ENCODE measurements at places on chromosomes 12 and 14.

DNA sequence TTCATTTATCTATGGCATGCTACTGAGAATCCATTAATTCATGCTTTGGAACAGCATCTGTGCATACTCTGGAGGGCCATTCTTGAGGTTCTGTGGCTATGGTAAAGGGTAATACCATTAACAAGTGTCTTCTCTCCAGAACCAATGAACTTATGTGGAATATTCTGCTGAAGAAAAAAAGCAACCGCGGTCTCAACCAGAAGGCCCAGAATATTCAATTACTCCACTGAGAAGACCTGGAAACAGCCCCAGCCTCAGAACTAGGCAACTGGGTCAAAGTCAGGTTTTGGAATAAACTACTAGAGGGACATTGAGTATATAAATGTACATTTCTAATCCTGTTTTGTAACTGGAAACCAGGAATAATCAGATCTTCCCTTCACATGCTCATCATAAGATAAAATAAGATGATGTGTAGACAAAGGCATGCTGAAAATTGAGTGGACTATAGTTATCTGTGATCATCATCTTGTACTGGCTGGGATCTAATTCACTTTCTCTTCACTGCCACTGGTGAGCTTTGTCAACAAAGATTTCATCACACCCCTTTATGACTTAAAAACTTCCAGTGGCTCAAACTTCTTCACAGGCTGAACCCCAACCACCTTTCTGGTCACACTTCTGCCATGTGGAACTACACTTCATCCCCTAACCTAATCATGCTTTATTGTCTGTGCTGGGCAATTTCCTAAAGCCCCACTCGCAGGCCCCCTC is 6.0 kb downstream of the SPTB start:
- no peak for DNase-seq

- no peak for DNase-seq
Observed at GRCh38 chr14:88695870-88696269, 96.9 kb downstream of the EML5 start.

- DNase-seq, result no peak
Observed at GRCh38 chr12:15318841-15319240, 3.5 kb upstream of the PTPRO start.

DNA sequence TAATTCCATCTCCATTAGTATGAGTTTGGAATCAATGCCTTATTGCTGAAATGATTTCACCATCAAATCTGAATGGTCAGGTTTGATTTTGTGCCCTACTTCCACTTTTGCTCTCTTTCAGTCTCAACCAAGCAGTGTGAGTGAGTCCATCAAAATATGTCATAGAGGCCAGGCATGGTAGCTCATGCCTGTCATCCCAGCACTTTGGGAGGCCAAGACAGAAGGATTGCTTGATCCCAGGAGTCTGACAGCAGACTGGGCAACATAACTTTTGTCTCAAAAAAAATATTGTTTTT is 22.0 kb upstream of the HSP90B1 start:
- DNase-seq, result no peak

GRCh38 chr12:59431266-59431665 is 164.6 kb upstream of the SLC16A7 start:
- no peak for DNase-seq

DNA sequence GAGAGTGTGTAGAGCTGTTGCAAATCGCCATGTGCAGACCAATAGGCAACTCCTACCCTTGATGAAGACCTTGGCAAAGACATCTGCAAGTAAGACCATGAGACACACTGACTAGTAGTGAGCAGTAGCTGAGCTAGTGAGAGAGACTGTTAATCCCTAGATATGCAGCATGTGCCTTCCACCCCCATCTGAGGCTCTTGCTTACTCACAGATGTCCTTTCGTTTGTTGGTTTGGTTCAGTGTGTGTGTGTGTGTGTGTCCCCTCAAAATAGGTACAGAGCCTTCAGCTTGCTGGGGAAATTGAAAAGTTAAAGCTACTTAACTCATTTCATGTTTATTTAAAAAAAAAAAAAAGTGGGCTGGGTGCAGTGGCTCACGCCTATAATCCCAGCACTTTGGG is 37.6 kb downstream of the MYF5 start:
- no peak for DNase-seq

- no peak for DNase-seq
Observed at GRCh38 chr14:77593501-77593961, 22.9 kb downstream of the SPTLC2 start.

- DNase-seq, result no peak
Observed at GRCh38 chr12:54998958-54999510, 14.5 kb upstream of the TESPA1 start.

DNA sequence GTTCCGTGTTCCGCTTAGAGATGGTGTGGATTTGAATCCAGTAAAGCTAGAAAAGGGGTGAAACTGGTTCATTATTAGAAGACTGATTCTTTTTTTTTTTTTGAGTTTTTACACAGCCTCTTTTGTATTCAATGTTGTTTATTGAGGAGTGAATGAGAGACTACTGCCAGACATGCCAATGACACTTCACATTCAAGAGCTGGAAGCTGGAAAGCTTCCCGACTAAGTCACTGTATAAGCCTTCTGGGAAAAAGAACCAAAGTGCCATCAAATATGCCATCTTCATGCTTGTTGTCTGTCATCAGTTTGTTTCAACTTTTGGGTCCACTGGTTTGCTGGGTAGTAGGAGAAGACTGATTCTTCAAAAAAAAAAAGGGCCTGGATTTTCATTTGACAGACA is 164.8 kb downstream of the ATP23 start:
- DNase-seq, result no peak

All from stimulated activated CD8-positive, alpha-beta memory T cell treated with anti-CD3 and anti-CD28 coated beads, Interleukin-4, amount 100 ng/mL, for 1 hour (primary cell).